ENCODE measurements at places on chromosomes 4 and X.

DNA sequence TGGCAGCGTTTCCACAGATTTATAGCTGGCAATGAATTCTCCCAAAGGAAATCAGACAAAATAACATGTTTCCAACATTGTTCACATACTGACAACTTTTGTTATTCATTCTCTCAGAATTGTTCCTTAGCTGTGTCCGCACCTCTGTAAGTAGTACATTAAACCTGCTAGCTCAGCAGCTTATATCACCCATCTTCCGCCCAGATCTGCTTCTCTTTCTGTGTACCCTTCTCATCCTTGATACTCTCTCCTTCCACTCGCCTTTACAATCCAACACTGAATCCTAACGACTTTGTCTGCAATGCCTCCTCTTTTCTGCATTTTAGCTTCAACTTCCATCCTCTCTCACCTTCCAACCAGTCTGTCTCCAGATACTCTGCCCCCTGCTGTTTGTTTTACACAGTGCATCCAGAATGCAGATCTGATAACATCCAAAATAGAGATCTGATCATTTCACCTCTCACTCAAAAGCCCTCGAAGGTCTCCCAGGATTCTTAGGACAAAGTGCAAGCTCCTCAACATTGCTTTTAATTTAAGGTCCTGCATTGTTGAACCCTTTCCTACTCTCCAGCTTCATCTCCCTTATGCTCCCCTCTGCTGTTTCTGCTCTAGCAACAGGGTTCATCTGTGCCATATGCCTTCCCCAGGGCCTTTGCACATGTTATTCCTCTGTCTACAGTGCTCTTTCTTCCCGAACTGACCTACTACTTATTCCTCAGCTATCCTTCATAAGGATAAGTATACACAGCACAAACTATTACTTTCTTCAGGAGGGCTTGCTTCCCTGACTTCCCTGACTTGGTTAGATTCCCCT lies 67.3 kb upstream of the VBP1 start:
- no peak for DNase-seq

DNA sequence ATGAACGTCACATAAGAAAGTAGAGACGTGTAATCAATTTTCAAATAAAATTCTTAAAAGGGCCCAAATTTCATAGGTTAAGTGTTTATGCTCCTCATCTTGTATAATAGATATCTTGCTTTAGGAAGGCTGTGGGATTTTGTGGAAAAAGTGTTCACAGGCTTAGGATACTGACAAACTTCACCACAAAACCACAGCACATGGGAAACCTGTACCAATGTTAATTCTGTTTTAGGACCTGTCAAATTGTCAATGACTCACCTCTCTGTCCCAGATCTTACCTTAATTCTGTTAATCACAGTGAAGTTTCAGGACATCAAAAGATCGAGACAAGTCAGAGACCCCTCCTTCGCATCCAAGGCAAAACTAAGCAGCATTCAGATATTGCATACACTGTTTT lies 24.2 kb downstream of the FGFBP1 start:
- no peak for DNase-seq

- no peak for DNase-seq
Observed at GRCh38 chrX:49237060-49237459, 1.8 kb downstream of the CCDC22 start.

DNA sequence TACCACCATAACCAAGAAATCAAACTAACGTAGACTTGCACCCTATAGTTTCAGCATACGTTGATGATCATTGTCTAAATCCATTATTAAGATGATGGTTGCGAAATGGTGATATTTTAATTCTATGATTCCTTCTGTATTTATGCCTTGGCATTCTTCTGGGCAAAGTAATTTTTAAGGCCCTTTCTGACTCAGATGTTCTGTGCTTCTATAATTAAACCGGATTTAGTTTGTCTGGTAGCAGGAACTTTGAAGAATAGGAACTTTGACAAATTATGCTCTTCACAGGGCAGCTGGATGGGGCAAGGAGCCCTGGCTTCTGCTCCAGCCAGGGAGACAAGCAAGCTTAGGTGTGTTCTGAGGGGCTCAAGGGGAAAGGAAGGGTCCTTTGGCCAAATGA lies 23.8 kb upstream of the PLAC1 start:
- no peak for DNase-seq

GRCh38 chr4:77062856-77063255 lies 12.9 kb downstream of the CCNI start:
- DNase-seq = no peak

DNA sequence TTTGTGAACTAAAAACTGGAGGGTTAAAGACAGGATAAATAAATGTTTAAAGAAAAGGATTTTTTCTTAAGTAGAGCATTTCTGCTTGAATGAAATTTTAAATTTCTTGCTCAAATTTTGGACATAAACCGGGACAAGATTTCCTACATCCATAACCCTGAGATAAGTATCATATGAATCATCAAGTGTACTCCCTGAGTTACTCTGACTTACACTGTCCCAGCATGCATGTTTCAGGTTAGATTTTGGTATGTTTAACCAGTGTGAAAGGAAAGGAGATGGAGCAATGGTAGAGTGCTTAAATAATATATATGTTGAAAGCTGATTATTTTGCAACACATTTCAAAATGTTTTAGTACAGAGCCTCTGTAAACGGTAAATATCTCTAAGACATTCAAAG lies 175.2 kb downstream of the ADGRL3 start:
- no peak for DNase-seq

DNA sequence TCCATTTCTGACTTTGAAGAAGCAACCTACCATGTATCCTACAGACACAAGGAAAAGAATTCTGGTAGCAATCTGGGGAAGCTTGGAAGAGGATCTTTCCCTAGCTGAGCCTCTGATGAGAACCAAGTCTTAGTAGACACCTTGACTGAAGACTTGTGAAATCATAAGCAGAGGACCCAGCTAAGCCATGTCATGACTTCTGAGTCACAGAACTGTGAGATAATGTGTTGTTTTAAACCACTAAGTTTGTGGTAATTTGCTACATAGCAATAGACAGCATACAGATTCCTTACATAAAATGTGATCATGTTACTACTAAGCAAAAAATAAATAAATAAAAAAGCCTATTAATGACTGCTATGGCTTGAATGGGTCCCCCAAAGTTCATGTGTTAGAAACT lies 71.3 kb upstream of the ANKRD50 start:
- DNase-seq = no peak

- no peak for DNase-seq
Observed at GRCh38 chr4:48854982-48855381, 24.1 kb downstream of the OCIAD1 start.

GRCh38 chr4:141538001-141538400 lies 98.4 kb upstream of the IL15 start:
- no peak for DNase-seq

- DNase-seq = peak; percentile 85
Observed at GRCh38 chrX:130091980-130092522, 18.2 kb downstream of the ELF4 start.

DNA sequence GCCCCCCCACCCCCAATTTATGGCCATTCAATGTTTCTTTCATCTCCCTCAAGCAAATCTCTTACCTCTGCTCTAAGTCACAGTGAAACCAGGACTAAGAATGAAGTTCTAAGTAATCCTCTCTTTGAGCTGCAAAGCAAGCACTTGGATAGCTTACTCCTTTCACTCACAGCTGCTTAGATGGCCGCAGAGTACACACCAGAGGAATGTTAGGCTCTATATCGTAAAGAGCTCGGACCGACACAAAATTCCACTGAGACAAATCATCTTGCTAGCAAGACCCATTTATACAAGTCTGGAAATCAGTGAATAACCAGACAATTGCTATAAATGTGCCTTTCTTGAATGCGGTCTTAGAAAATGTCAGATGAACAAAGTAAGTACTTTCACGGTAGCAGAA lies 135.0 kb downstream of the IDS start:
- no peak for DNase-seq

GRCh38 chr4:98648602-98649001 lies 9.8 kb downstream of the TSPAN5 start:
- DNase-seq = no peak

GRCh38 chrX:3516051-3516541 lies 169.6 kb upstream of the MXRA5 start:
- no peak for DNase-seq

DNA sequence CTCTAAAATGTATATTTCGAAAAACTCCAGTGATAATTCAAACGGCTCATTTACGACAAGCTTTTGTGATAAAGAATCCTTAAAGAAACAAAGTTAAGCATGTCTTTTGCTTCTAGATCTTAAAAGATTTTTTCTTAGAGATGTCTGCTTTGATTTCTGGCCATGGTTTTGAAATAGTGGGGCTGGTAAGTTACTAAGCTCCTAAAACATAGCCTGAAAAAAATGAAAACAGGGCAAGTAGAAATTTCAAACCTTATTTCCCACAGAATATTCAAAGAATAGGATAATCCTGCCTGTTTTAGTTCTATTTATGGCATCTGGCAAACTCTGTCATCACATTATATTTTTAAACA lies 318.3 kb downstream of the ARHGAP24 start:
- DNase-seq = no peak

- DNase-seq = no peak
Observed at GRCh38 chr4:76800902-76801301, 97.0 kb downstream of the SOWAHB start.

Data from CMK (cell line).